ENCODE measurements at places on chromosomes 7 and 10. TPM values are rescaled to one million over a fixed set of nuclear protein-coding genes. Genes with fewer than 3 reads are reported as not detected.

DNA sequence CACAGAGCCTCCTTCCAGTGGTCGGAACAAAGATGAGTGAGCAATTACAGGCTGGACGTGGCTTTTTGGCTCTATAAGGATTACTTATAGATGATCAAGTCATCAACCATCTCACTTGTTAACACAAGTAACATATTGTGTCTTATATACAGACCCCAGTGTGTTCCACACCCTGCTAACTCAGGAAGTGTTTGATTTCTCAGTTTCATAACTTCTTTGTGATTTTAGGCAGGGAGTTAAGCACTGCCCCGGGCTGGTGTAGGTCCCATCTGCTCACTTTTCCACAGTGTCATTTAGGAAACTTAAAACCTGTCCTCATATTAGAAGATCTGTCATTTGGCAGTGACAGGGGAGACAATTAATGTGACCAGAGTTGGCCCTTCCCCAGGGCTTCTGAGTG, 6.2 kb downstream of the FOXI2 start:
- no peak for DNase-seq
- H3K36me3 ChIP-seq: no peaks in the 10 kb centered on the region
- no peak overlapping the region for H3K4me3 ChIP-seq
- H3K4me1 ChIP-seq: no peaks in the 10 kb centered on the region
- H3K27me3 ChIP-seq: no peaks in the 10 kb centered on the region

GRCh38 chr7:48610705-48611104, 313.6 kb upstream of the CDC14C start:
- no peak overlapping the region for H3K4me3 ChIP-seq
- no peaks in the 10 kb centered on the region for H3K36me3 ChIP-seq
- H3K4me1 ChIP-seq: no peaks in the 10 kb centered on the region
- no peak overlapping the region for H3K27ac ChIP-seq
- H3K27me3 ChIP-seq: no peaks in the 10 kb centered on the region

DNA sequence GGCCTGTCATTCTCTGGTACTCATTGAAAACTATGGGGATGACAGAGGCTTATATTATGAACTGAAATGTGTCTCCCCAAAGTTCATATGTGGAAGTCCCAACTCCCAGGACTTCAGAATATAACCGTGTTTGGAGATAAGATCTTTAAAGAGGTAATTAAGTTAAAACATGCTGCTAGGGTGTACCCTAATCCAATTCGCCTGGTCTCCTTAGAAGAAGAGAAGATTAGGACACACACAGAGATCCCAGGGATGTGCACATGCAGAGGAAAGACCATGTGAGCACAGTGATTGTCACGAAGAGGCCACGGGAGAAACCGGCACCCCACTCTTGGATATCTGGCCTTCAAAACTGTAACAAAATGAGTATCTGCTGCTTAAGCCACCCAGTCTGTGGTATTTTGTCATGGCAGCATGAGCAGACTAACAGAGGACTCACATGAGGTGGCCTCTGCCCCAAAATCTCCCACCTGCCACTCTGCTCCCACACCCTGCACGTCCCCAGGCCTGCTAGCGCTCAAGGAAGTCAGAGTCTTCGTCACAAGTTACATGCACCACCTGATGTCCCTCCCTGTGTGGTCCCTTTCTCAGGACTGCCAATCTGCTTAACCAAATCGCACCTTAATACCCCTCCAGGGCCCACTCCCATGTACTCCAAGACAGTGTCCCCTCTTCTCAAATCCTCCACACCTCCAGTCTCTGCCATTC, 26.8 kb downstream of the PLAC9 start:
- H3K36me3 ChIP-seq: peaks cover 70% of the 10 kb centered on the region
- H3K27ac ChIP-seq: peak overlapping the region; percentile 53
- H3K27me3 ChIP-seq: no peaks in the 10 kb centered on the region
- no peak for DNase-seq

DNA sequence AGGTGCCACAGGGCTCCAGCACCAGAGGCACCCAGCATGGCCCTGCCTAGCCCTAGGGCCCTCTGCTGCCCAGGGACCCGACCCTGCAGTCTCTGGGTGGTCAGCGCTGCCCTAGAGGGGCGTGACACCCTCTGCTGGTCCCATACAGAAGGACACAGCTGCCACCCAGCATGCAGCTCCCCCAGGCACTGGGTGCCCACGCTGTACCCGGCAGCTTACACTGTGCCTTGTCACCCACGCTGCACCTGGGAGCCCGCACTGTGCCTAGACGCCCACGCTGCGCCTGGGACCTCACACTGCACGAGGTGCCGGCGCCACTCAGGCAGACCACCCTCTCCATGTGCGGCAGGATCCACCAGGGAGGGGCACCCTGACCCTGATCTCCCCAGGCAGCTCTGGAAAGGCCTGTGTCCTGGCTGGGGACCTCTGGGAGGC, 55.2 kb downstream of the PWWP2B start:
- no peaks in the 10 kb centered on the region for H3K27me3 ChIP-seq
- peaks cover 30% of the 10 kb centered on the region for H3K4me1 ChIP-seq
- no peak overlapping the region for H3K27ac ChIP-seq
- no peak overlapping the region for H3K4me3 ChIP-seq
- DNase-seq: no peak

DNA sequence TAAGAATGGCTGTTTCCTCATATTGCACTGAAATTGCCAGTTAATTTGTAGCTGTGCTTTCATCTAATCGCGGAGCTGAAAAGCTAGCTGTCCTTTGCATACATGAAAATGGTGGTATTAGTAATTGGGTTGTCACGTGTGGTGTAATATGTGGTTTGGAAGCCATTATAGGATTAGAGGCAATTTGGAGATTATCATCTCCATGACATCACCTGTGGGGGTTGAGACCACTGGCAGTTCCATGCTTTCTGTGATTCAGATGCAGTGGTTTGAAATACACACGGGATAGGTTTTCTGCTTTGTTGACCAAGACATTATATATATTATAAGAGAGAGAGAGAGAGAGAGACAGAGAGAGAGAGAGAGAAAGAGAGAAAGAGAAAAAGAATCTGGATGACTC, 180.8 kb downstream of the RAB11FIP2 start:
- no peaks in the 10 kb centered on the region for H3K36me3 ChIP-seq
- H3K27me3 ChIP-seq: no peaks in the 10 kb centered on the region
- H3K27ac ChIP-seq: no peak overlapping the region
- no peak for DNase-seq
- H3K4me1 ChIP-seq: no peaks in the 10 kb centered on the region
- no peak overlapping the region for H3K4me3 ChIP-seq

DNA sequence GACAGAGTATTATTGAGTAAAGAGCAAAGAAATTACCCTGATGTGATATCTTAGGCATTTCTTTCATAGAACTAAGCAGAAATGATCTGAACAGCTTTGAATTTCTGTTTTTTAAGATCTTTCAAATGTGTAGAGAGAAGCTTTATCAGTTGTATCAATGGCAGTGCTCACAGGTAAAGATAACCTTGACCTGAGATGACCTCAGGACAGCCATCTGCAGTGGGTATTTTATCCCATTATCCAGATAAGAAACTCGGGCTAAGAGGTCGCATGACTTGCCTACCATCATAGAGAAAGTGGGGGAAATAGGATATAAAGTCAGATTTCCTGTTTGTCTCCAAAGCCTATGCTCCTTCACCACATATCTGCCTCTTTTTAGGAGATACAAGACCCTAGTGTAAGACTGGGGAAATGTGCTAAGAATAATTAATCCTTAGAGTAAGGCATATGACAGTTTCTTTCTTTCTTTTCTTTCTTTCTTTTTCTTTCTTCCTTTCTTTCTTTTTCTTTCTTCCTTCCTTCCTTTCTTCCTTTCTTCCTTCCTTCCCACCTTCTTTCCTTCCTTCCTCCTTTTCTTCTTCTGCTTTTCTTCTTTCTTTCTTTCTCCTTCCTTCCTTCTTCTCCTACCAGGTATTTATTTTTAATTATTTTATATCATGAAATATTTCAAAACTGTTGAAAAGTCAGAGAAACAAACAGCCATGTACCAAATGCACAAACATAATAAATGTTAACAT, 10.9 kb downstream of the PLA2G12B start:
- H3K4me3 ChIP-seq: no peak overlapping the region
- no peaks in the 10 kb centered on the region for H3K36me3 ChIP-seq
- H3K4me1 ChIP-seq: no peaks in the 10 kb centered on the region

GRCh38 chr10:21095494-21096055, 198.5 kb upstream of the NEBL start:
- H3K36me3 ChIP-seq: no peaks in the 10 kb centered on the region
- H3K4me1 ChIP-seq: peaks cover under 1% of the 10 kb centered on the region
- no peak overlapping the region for H3K4me3 ChIP-seq
- DNase-seq: no peak

- H3K4me1 ChIP-seq: no peaks in the 10 kb centered on the region
- DNase-seq: no peak
- H3K36me3 ChIP-seq: no peaks in the 10 kb centered on the region
- no peak overlapping the region for H3K4me3 ChIP-seq
- H3K27me3 ChIP-seq: no peaks in the 10 kb centered on the region
These were observed 865.2 kb upstream of the GHITM start for GRCh38 chr10:83274088-83274487.

- peaks cover 25% of the 10 kb centered on the region for H3K4me1 ChIP-seq
- peak; percentile 78 for DNase-seq
- no peak overlapping the region for H3K4me3 ChIP-seq
- H3K27ac ChIP-seq: peak overlapping the region; percentile 43
These were observed 23.7 kb upstream of the LAMB1 start for GRCh38 chr7:108026647-108027046.

DNA sequence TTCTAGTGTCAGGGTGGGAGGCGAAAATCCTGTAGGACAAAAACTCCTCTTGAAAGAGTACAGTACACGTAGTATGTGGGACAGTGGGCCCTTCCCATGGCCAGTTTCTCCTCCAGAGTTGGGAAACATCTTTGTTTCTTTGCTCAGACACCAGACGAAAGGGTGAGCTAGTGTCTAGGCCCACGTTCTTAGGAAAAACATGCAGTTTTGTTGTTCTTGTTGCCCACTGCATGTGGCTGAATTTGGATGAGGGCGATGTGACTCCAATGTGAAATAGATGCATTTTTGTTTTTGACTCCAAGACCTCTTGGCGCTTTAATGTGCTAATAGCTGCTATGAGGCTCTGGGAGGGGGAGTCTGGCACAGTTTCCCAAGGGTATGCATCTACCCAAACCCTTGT, 100.8 kb downstream of the ATXN7L1 start:
- H3K27me3 ChIP-seq: no peaks in the 10 kb centered on the region
- H3K36me3 ChIP-seq: no peaks in the 10 kb centered on the region
- H3K4me3 ChIP-seq: no peak overlapping the region
- no peaks in the 10 kb centered on the region for H3K4me1 ChIP-seq
- H3K27ac ChIP-seq: no peak overlapping the region
- no peak for DNase-seq

GRCh38 chr7:143954544-143954943, at the start of gene OR2F1:
OR2F1 (plus strand) TSS chr7:143954844; CDS start chr7:143959971, 5,127 bp downstream.
- no peak within 1 kb of the TSS for H3K27ac ChIP-seq
- DNase-seq: no peak
- no peaks in the 10 kb centered on the region for H3K4me1 ChIP-seq
- H3K4me3 ChIP-seq: no peak within 1 kb of the TSS
- H3K27me3 ChIP-seq: no peaks in the 10 kb centered on the region

DNA sequence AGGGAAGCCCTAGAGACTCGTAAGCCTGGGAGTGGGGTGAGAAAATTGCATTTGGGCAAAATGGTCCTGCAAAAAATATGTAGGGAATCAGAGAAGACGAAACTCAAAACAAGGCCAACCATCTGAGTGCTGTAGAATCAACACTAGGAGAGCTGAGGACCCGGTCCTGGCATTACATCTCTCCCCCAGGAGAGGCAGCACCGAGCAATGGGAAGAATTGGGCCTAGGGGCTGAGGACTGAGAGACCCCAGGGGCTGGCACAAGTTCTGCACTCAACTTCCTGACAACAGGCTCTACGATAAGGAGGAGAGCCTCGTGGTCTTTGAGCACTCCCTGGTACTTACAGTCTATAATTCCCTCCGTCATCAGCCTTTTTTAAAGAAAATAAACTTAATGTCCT, 47.6 kb downstream of the BPGM start:
- H3K27ac ChIP-seq: peak overlapping the region; percentile 29
- no peak overlapping the region for H3K4me3 ChIP-seq
- H3K4me1 ChIP-seq: peaks cover 11% of the 10 kb centered on the region
- H3K36me3 ChIP-seq: no peaks in the 10 kb centered on the region

GRCh38 chr10:78756604-78757343, 312.0 kb upstream of the ZMIZ1 start:
- no peaks in the 10 kb centered on the region for H3K4me1 ChIP-seq
- H3K36me3 ChIP-seq: no peaks in the 10 kb centered on the region
- no peak overlapping the region for H3K4me3 ChIP-seq
- no peaks in the 10 kb centered on the region for H3K27me3 ChIP-seq
- peak overlapping the region; percentile 66 for H3K27ac ChIP-seq

GRCh38 chr7:45033261-45033930, 33.4 kb downstream of the CCM2 start:
- H3K27ac ChIP-seq: no peak overlapping the region
- DNase-seq: no peak
- H3K4me3 ChIP-seq: no peak overlapping the region
- no peaks in the 10 kb centered on the region for H3K4me1 ChIP-seq
- no peaks in the 10 kb centered on the region for H3K36me3 ChIP-seq
- H3K27me3 ChIP-seq: no peaks in the 10 kb centered on the region

- H3K27me3 ChIP-seq: no peaks in the 10 kb centered on the region
- H3K4me1 ChIP-seq: no peaks in the 10 kb centered on the region
- no peaks in the 10 kb centered on the region for H3K36me3 ChIP-seq
- no peak for DNase-seq
- no peak overlapping the region for H3K27ac ChIP-seq
- H3K4me3 ChIP-seq: no peak overlapping the region
These were observed 181.6 kb downstream of the SND1 start for GRCh38 chr7:127833641-127834040.

DNA sequence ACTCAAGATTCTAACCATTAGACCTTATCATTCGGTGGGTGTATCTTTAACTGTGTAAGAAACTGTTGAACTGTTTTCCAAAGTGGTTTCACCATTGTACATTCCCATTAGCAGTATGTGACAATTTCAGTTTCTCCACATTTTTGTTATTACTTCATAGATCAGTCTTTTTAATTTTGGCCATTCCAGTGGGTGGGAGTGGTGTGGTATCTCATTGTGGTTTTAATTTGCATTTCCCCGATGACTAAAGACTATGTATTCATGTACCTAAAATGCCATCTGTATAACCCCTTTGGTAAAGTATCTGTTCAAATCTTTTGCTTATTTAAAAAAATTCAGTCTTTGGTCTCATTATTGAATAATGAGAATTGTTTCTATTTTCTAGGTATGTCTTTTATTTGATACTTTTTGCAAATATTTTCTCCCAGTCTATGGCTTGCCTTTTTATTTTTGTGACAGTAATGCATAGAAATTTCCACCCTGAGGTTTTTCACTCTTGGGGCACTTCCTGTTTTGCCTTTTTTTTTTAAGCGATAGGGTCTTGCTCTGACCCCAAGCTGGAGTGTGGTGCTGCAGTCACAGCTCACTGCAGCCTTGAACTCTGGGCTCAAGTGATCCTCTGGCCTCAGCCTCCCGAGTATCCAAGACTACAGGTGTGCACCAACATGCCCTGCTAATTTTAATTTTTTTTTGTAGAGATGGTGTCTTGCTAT, 141.1 kb upstream of the ITGB1 start:
- no peak overlapping the region for H3K4me3 ChIP-seq
- H3K36me3 ChIP-seq: no peaks in the 10 kb centered on the region
- no peak overlapping the region for H3K27ac ChIP-seq
- H3K4me1 ChIP-seq: no peaks in the 10 kb centered on the region
- no peaks in the 10 kb centered on the region for H3K27me3 ChIP-seq
- no peak for DNase-seq

ANKRD2 gene
- total RNA-seq: not detected

C10orf67 gene
- 0.13 TPM for total RNA-seq

PODXL gene
- total RNA-seq: 55.0 TPM

CPA4 gene
- not detected for total RNA-seq

TEX47 gene
- not detected for total RNA-seq

HTRA1 gene
- total RNA-seq: 59.1 TPM

SLC25A28 gene
- total RNA-seq: 28.2 TPM
